ENCODE measurements at places on chromosomes 6 and 20. TPM values are rescaled to one million over a fixed set of nuclear protein-coding genes. Genes with fewer than 3 reads are reported as not detected.

The RHAG gene
- total RNA-seq: not detected

DNA sequence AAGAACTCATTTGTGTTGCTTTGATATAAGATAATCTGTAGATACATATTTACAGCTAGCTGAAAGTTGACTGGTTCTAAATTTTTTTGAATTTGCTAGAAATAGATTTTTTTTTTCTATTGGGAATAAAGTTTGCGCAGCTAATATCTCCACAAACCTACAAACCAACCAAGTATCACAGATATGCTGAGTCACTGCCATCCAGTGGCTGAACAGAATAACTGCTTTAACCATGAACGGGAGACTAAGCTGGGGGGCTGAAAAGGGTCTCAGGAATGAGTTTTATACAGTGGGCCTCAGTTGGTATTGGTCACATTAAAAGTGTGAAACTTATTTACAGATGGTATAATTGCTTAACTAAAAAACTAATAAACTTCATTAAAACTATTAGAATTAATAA is 326.7 kb upstream of the CNR1 start:
- no peak for DNase-seq

GRCh38 chr6:169008641-169009257 is 244.9 kb downstream of the THBS2 start:
- DNase-seq: no peak

- no peak for DNase-seq
These were observed 16.1 kb downstream of the TP53INP2 start for GRCh38 chr20:34720266-34720665.

DNA sequence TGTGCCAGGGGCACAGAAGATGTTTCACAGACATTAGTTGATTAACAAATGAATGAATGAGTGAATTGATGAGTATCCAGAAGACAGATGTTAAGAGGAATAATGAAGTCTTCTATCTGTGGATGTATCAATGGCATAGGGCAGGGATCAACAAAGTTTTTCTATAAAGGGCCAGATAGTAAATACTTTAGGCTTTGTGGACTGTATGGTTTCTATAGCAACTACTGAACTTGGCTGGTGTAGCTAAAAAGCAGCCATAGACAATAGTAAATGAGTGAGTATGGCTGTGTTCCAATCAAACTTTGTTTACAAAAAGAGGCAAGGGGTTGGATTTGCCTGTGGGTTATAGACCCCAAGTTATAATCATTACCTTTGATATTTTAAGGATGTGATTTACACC is 144.0 kb downstream of the PRL start:
- DNase-seq: no peak

DNA sequence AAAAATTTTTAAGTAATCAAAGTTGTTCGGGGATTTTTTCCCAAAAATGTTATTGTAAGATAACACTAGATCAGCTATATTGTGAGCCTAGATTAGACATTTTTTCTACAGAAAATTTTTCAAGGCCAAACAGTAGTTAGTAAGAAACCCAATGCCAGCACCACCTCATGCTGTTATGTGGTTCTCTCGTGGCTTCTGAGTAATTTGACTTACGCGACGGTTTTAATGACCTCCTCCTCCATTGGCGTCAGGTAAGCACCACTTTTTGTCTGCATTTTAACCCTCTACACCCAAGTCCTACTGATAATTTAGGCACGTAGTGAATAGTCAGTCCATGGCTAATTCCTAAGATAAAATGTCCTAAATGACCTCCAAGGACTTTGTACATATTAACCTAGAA is 9.7 kb downstream of the RPS6KA2 start:
- DNase-seq: no peak

- DNase-seq: no peak
These were observed 118.4 kb downstream of the FARS2 start for GRCh38 chr6:5379647-5380242.

GRCh38 chr6:75458895-75459294 is 34.7 kb downstream of the FILIP1 start:
- DNase-seq: no peak

The IPCEF1 gene
- not detected for total RNA-seq

DNA sequence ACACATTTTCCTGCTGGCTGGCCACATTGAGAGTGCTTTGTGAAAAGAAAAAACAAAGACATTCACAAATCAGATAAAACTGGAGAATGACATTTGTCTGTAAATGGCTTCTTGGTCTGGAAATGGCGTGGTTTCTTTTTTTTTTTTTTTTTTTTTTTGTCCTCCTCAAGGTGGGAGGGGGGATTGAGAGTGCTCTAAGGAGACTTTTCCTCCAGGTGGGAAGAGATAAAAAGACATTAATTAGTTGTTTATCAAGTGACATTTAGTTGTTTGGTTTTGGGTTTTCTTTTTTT is 40.4 kb downstream of the GNAS start:
- no peak for DNase-seq

DNA sequence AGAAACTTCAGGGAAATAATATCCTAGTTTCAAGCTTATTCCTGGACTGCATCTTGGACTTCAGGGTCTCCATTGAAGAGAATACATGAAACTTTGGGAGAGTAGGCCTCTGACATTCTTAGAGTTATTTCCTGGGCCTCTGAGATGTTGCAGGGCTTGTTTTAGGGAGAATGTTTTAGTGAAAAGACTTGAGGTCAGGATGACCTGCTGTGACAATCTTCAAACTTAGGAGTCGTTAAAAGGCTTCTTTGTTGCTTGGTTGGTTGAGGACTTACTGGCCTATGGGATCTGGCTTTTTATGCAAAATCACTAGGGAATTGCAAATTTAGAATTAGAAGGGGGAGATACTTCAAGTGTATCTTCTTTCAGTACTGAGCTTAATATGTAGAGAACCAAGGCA is 613.2 kb upstream of the FLRT3 start:
- no peak for DNase-seq

The HFE gene
- 2.6 TPM for total RNA-seq

DNA sequence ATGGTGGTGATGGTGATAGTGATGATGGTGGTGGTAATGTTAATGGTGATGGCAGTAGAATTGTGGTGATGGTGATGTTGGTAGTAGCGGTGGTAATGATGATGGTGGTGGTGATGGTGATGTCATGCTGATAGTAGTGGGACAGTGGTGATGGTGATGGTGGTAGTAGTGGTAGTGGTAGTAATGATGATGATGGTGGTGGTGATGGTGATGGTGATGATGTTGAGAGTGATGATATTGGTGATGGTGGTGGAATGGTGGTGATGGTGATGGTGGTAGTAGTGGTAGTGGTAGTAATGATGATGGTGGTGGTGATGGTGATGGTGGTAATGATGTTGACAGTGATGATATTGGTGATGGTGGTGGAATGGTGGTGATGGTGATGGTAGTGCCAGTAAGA is 128.8 kb downstream of the LPA start:
- no peak for DNase-seq

- no peak for DNase-seq
These were observed 137.8 kb downstream of the TTLL2 start for GRCh38 chr6:167462514-167463312.

The BMP7 gene
- not detected for total RNA-seq

The CNR1 gene
- 35.0 TPM for total RNA-seq

DNA sequence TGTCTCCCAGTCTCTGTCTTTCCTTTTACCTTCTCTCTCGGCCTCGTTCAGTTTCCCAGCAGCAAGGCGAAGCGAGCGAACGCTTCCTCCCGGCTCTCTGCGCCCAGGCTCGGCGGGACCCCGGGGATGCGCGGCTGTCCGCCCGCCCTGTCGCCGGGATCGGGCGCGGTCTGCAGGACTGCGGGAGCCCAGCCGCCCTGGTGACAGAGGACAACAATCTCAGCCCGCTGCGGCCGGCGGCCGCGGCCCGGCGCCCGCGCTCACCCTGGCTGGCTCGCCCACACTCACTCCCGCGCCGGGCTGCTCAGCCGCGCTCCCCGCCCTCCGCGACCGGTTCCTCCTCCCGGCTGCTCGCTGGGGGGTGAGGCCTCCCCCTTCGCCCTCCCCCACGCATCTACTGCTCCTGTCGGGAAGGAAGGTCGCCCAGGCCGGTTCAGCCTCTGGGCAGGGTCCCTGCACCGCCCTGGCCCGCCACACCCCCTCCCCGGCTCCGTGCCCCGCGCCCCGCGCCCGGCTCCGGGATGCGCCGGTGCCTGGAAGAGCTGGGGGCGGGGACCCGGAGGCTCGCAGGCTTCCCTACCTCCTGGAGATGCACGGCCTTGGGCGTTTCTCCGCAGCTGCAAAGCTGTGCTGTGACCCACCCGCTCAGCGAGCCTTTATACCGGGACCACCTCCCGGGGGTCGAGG is 410 bp downstream of the SYNE1 start:
- DNase-seq: peak; percentile 65

The HRH3 gene
- total RNA-seq: 0.21 TPM

DNA sequence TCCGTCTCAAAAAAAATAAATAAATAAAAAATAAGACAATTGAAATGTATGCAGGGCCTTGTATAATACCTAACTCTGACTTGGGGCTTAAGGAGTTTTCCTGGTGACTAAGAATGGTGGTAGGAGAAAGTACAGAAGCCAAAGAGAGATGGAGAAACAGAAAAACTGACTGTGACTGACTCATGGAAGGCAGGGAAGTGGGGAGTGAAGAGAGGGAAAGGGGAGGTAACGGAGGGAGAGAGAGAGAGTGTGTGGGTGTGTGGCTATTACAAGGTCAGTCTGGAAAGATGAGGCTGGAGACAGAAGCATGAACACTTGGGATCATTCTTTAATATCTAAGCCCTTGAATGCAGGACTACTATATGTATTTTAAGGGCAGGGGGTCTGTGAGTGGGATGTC is 38.5 kb downstream of the SNRNP48 start:
- no peak for DNase-seq

- DNase-seq: no peak
These were observed 136.8 kb downstream of the ZDHHC14 start for GRCh38 chr6:157517601-157518359.

GRCh38 chr20:56018716-56019115 is 13.4 kb upstream of the CBLN4 start:
- no peak for DNase-seq

GRCh38 chr20:57351042-57351783 is at the start of gene RAE1:
TSS of gene RAE1 (plus strand) at chr20:57351255. CDS start at chr20:57354039, 2,784 bp downstream.
- DNase-seq: peak; percentile 94

- DNase-seq: no peak
These were observed 24.5 kb upstream of the CARMIL1 start for GRCh38 chr6:25254671-25255070.

GRCh38 chr6:63565727-63566596 is 6.3 kb upstream of the LOC128125822 start:
- DNase-seq: no peak

- peak; percentile 82 for DNase-seq
These were observed 33.0 kb upstream of the FILIP1 start for GRCh38 chr6:75526502-75527127.

DNA sequence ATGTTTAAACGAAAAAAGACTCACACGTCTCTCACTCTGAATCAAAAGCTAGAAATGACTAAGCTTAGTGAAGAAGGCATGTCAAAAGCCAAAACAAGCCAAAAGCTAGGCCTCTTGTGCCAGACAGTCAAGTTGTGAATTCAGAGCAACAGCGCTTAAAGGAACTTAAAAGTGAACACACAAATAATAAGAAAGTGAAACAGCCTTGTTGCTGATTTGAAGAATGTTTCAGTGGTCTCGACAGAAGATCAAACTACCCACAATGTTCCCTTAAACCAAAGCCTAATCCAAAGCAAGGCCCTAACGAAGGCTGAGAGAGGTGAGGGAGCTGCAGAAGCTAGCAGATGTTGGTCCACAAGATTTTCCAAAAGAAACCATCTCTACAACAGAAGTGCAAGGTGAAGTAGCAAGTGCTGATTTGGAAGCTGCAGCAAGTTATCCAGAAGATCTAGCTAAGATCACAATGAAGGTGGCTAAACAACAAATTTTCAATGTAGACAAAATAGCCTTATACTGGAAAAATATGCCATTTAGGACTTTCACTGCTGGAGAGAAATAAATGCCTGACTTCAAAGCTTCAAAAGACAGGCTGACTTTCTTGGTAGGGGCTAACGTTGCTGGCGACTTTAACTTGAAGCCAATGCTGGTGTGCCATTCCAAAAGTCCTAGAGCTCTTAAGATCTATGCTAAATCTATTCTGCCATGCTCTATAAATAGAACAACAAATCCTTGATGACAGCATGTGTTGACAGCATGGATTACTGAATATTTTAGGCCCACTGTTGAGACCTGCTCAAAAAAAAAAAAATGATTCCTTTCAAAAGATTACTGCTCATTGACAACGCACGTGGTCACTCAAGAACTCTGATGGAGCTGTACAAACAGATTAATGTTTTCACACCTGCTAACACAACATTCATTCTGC is 40.3 kb downstream of the SEC63 start:
- no peak for DNase-seq

GRCh38 chr20:49785852-49786175 is 26.8 kb upstream of the SLC9A8 start:
- DNase-seq: no peak

The PKIB gene
- not detected for total RNA-seq

DNA sequence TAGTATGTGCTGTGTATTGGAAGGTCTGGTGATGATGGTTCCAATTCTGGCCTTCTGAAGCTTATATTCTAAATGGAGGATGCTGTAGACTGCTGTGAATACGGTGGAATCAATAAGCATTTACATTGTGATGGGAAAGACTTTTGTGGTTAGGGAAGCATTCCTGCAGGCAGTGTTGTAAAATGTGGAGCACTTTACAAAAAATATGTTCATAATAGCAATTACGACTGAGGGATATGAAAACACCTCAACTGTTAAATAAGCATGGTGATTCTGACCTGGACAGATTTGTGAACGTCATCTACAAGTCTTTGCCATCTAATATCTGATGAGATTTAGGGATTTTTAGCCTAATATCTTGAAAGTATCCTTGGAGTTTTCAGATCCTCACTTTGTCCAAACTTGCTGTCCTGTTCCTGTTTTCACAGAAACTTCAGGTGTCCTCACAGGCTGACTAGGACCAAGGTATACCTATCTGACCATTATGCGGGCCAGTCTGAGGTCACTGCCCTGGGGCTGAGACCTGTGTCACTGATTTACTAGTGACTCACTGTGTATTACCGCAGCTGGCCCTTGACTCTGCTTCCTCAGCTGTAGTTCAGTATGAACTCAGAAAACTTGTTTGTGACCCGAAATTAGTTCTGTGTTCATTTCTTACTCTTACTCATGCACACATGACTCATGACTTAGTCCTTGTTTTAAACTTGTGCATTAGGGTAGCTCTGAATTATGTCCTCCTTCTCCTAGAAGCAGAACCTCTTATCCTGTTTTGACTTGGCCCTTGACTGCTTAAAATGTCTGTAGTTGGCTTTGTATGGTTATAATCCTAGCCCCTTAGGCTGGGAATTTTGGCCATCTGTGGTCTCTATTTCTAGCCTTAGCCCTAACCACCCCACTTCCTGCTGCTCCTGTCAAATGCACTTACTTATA is 343.0 kb downstream of the CDKAL1 start:
- peak; percentile 57 for DNase-seq

The PSMB9 gene
- total RNA-seq: 42.8 TPM

- DNase-seq: no peak
These were observed 39.5 kb upstream of the ZFAND3 start for GRCh38 chr6:37779902-37780628.

DNA sequence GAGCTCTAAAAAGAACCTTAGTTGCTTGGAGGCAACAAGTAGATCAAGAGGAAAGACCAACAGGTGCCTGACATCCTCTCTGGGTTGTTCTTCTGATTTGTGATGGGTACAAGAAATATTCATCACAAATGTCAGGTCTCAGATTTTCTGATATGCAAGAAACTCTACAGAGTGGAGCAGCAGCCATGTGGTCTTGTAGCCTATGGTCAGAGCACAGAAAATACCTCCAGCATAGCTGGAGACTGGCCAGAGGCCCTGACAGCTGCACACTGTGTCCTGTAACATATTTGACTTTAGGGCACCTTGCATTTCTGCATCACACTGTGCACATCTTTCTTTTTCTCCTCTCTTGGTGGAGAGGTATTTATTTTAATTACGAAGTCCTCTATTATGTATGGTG is 116.3 kb downstream of the GMPR start:
- DNase-seq: peak; percentile 30

All from ascending aorta (tissue), 2 donors.